ENCODE measurements at places on chromosomes 16 and 17. TPM values are rescaled to one million over a fixed set of nuclear protein-coding genes. Genes with fewer than 3 reads are reported as not detected.

GRCh38 chr16:25026621-25027020 is 11.5 kb upstream of the ARHGAP17 start:
- DNase-seq: no peak

DNA sequence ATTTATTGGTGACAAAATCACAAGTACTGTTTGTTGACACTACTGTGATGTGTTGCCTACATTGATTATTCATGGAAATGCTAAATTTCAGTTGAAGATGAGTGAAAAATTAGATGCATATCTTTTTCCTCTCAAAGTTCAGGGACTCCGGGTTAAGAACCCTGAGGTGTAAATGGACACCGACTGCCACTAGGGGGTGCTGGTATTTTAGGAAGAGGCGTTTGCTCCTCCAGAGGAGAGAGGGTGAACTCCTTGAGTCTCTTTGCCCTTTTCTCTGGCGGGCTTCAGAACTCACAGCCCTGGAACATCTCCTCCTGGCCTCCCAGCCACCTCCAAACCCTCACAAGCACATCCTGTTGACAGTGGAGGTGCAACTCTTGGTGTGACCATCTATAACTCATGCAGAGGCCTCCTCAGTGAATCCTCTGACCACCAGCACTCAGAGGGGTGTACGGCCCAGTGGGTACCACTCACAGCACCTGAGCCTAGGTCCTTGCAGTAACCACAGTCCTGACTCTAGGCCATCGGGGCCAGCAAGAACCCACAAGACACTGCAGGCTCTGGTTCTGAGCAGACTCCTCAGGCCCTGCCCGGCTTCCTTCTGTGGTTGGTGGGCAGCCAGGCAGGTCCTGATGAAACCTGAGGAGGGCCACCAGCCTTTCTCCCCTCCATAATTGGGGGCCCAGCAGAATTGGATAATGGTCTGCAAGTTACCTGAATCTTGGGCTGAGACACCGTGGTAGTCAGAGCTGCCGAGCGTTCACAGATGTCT is 26.2 kb upstream of the PIK3R5 start:
- DNase-seq: peak; percentile 71

DNA sequence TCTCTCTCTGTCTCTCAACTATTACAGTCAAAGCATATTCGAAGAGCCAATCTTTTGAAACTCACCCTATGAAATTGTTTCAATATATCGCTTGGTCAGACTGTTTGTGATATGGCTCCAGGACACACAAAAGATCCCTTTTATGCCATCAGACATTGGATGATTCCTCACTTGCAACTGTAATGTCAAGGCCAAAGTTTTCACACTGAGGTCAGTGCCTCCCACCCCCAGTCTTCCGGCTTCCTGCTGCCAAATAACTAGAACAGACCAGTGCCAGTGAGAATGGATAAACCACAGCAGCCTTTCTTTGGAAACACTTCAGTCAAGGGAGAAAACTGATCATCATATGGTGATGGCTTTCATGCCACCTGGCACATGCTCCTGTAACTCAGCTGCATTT is 321.9 kb upstream of the ZFHX3 start:
- DNase-seq: no peak

DNA sequence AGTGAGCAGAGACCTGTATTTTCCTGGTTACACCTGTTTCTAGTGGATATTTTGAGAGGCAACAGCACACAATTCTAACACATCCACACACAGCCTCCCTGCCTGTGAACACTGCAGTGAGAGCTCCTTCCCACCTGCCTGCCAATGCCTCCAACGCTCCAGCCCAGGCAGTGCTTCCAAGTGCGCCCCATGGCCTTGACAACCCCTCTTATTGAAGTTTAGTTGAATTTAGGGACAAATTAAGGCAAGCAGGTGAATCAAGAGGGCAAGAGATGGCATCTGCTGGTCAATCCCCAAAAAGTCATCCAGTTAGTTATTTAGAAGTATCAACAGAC is 4.7 kb upstream of the MXRA7 start:
- DNase-seq: no peak

DNA sequence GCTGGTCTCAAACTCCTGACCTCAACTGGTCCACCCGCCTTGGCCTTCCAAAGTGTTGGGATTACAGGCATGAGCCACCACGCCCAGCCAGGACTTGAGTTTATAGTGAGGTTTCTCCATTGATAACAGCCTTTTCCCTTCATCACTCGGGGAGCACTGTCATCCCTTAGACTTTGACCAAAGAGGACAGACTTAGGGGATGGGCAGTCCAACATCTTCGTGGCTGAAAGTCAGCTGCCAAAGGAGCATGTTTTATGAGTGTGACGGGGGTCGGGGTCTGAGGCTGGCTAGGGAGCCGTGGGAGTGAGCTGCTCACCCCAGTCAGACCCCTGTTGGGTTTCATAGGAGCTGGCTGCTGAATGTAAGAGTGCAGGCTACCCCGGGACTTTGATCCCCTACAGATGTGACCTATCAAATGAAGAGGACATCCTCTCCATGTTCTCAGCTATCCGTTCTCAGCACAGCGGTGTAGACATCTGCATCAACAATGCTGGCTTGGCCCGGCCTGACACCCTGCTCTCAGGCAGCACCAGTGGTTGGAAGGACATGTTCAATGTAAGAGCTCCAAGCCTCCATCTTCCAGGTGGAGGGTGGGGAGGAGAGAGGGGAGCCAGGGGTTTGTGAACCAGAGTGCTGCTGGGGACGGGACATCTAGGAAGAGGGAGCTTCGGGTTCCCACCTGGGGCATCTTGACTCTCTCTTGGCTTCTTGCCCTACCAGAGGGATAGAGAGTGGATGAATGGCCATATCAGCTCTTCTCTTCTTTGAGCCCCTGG is 3.1 kb downstream of the DHRS11 start:
- no peak for DNase-seq

DNA sequence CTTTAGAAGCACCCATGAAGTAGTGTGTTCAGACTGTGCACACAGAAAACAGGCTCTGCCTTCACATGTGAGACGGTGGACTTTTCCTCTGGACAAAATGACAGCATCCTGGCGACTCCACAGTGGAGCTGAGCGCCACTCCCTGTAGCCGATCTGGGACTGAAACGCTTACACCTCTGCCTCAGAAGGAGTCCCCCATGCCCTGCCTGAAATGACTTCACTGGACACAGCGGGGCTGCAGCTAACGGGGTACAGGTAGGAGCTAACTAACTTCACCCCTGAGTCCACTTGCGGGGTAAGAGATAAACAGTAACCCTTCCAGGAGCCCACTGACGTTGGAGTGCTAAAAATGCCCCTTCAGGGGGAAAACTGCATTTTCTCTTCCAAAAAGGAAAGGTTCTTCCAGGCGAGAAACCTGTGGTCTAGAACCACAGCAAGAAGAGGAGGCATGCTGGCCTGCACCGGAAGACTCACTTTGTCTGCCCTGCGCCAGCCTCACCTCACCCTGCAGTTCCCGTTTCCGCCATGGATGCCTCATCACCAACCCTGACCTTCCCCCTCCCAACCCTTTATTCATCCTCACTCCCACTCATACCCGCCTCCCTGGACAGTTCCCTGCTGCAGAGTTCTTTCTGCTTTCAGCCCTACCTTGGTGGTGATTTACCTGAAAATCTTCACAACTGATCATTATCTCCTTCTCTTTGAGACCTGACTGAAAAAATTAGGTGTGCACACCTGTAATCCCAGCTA is 19.4 kb upstream of the ENDOV start:
- no peak for DNase-seq

DNA sequence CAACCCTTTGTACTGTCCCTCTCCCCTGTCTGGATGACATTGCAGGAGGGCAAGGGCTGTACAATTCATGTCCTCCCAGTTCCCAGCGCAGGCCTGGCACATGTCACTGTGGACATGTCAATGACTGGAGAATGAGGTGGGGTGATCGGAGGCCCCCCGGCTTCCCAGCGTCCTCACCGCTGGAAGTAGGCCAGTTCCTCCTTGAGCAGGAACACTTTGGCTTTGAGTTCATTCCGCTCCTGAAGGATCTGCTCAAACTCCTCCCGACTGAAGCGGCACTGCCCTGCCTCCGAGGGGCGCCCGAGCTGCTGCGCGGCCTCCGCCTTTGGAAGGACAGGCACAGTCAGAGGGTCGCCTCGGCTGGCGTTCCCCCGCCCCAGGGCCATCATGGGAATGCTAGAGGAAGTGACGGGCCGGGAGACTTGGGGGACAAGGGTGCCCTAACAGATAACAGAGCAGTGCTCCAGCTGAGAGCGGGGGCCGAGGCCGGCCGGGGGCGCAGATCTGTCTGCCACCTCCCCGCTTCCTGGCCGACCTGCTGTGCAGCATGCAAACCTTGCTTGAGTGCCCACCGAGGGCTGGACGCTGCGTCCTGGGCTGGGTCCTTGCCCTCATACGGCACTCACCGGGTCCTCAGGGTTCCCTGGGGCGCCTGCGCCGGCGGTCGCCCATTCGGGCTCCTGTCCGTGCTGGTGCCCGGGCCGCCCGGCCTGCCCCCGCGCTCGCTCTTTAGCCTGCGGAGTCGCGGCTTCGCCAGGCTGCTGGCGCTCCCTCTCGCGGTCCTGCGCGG is 1.3 kb downstream of the RILP start:
- peak; percentile 54 for DNase-seq

DNA sequence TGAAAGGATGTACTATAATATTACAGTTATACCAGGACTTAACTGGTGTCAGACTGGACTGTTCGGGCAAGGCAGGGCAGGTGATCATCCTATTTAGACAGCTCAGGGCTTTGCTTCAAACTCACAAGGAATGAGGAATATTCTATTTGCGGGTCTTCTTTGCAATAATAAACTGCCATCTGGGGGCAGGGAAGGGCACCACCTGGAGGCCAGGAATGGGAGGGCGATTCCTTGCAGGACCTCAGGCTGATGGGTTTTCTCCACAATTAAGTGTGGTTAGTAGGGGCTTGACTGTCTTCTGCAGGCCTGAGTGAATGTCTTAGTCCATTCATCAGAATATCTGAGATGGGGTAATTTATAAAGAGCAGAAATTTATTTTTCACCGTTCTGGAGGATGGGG is 424.1 kb downstream of the CA10 start:
- DNase-seq: peak; percentile 27

GRCh38 chr17:13589658-13590057 is 12.1 kb downstream of the HS3ST3A1 start:
- DNase-seq: no peak

GRCh38 chr17:37191219-37191618 is 184.6 kb upstream of the C17orf78 start:
- no peak for DNase-seq

DNA sequence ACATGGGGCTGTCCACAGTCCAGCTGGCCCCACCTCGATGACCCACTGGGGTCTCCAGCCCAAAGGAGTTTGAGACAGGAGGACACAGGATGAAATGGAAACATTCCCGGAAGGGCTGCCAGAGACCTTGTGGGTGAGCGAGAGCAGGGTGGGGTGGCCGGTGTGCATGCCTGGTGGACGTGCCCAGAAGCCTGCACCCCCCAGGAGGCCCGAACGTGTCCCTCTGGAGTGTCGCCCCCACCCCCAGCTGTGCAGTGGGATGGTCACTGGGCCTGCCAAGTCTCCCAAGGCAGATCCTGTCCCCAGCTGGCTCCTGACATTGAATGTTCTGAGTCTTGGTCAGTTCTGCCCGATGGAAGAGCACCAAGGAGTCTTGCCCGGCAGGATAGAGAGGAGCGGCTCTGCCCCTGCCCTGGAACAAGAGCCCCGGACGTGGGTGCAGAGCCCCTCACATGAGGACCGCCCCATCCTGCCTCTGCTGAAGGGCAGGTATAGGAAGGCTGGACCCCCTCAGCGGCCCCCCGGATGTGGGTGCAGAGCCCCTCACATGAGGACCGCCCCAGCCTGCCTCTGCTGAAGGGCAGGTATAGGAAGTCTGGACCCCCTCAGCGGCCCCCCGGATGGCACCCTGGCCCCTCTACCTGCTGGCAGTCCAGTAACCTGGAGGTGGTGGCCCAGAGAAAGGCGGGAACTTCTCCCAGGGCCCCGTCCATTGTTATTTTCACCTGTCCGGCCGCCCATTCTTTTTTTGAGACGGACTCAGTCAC is 3.1 kb upstream of the CAPN15 start:
- no peak for DNase-seq

- no peak for DNase-seq
Observed at GRCh38 chr17:50352693-50353599, 7.0 kb downstream of the XYLT2 start.

DNA sequence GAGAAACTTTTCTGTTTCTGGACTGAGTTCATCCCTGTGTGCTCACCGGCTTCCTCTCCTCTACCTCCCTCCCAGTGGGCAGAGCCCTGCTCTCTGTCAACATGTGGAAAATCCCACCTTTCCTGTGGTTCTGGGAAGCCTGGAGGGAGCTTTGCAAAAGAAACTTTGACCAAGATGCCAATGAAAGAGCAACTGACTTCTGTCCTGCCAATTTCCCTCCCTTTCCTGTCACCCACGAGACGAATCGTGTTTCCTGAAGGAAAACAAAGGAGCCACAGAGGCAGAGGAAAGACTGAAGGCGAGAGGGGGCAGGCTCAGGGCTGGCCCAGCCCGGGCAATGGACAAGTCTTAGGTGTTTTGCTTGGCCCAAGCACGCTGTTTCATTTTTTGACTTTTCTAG is 82.8 kb downstream of the PLCG2 start:
- no peak for DNase-seq

- no peak for DNase-seq
Observed at GRCh38 chr17:48545022-48545375, at the start of gene HOXB2. HOXB2 (minus strand) TSS chr17:48545109; CDS start chr17:48544911, 198 bp downstream.

DNA sequence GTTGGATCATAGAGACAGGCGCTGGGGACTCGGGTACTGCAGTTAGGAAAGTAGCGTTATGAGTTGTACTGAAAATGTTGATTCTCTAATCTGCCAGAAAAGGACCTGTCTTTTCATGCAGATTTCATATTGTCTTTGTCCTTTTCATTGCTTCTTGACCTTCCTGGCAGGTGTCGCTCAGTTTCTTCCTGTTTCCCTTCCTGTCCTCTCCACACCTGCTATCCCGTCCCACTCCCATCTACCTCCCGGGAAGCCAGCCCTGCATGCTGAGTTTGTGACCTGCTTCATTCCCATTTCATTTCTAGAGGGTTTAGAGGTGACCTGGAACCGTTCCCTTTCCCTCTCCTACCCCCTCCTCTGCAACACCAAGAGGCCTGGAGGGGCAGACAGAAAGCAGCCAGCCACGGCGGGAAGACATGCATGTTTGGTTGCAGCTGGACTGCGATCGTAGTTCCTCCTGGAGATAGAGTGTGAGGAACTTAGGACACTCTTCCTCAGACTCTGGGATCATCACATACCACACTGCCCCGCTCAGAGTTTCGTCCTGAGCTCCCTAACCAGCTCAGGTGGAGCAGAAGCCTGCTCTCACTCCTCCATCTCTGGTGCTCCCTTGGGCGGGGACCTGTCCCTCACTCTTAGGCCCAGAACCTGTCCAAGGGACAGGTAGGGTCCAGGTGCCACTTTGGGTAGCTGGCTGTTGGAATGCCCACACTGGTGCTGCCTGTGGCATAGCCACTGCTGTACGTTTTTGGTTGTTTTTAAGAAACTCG is 23.9 kb upstream of the ARHGAP23 start:
- no peak for DNase-seq

Gene FBXW10
- not detected for total RNA-seq

Gene CA5A
- total RNA-seq: not detected

Gene CDH15
- total RNA-seq: 1.0 TPM

Gene PLA2G10
- not detected for total RNA-seq

Gene SPATA22
- total RNA-seq: not detected

Gene NACA2
- not detected for total RNA-seq

Gene KRTAP4-3
- not detected for total RNA-seq

Gene TBC1D3E
- not detected for total RNA-seq

Gene CCL17
- total RNA-seq: not detected

All from body of pancreas (tissue), 4 donors.